ENCODE measurements at places on chromosomes 11 and 22.
A peak's percentile ranks its signal among the peaks of the same experiment; 100 is the strongest.

DNA sequence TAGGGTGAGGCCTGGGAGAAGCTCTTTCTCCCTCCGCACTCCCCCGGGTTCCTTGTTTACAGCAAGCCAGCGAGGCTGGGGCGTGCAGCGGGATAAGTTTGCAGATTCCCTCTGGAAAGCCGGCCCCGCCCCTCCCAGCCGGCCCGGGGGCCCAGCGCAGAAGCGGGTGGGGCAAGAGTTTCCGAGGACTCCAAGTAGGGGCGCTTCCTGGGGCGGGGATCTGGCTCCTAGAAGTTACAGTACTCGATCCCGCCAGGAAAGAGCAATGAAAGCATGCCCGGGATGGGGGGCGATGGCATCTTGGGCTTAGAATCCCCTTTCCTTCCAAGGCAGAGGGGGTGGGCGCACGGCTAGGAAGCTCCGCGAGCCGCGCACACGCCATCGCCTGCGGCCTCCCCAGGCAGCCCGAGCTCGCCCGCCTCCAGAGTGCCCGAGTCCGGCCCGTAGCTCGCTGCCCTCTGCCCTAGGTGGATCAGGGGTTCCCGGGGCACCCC is 385 bp downstream of the TST start:
- peak; percentile 38 for DNase-seq

GRCh38 chr11:124977006-124977405 is 23.0 kb downstream of the CCDC15 start:
- DNase-seq: no peak

DNA sequence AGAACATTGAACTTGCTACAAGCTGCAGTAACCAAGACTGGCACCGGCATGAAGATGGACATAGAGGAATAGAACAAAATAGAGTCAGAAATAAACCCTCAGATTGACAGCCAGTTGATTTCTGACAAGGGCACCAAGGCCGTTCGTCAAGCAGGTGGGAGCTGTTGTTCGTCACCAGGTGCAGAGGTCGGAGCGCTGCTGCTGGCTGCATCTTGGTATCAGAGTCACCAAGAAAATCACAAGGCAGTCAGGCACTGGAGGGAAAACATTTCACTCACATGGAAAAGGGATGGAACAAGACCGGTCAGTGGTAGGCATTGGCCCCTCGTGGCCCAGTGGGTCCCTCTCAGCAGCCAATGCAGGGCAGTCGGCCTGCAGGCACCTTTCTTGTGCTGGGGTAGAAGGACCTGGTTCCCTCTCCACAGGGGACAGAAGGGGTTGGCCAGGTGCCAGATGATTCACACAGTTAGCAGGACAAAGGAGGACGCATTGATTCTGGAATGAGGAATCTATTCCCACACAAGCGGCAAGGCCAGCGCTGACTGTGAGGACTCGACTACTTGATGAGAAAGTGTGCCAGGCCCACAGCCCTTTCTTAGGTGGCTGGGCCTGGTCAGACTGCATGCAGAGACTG is 115.8 kb upstream of the FGF3 start:
- no peak for DNase-seq

DNA sequence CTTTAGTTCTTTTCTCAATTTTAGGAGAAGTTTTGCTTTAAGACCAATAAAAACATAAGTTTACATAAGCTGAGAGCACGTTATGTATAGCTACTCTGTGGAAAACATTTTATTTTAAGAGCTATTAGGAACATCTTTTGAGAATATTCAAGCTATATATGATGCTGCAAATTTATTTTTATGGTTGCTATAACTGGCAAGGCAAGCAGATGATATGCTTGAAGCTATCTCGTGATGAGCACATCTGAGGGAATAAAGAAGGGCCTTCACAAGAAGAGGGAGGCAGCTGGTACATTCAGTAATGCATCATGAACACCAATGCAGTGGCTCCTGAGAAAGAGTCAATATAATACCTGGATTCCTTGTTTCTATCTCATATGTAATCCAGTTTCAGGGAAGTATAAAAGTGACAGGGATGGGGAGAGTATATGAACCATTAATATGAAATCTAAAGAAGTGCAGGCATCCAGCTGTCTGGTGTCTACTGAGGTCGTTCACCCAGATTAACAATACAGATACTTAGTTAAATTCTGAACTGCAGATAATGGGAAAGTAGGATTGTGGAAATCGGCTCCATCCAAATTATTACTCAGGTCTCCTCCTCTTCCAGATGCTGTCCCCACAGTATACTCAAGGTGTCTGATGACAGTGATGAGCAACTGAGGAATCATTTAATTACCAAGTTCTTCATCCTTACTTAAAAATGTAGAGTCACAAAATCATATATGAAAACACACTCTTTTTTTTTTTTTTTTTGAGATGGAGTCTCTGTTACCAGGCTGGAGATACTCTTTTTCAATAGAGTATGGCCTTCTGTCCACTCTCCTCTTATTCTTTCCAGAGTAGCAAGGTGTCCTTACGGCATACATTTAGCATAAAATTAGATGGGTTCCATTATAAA is 100.4 kb upstream of the SERPIND1 start:
- DNase-seq: no peak

DNA sequence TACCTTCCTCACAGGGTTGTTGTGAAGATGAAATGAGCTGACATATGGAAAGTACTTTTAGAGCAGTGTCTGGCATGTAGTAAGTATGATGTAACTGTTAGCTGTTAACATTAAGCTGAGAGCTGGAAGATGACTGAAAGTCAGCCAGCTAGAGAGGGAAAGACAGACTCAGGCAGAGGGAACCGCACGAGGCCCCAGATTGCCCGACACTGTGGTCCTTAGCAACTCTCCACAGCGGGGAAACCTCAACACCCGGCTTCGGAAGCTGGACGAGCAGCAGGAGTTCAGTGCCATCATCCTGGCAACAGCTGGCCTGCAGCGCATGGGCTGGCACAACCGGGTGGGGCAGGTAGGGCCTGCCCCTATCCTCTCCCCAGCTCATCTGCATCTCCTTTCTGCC is 6.5 kb downstream of the HMBS start:
- DNase-seq: peak; percentile 67

GRCh38 chr22:21020802-21021429 is 6.0 kb downstream of the P2RX6 start:
- DNase-seq: no peak

GRCh38 chr11:70423523-70424505 is 25.5 kb downstream of the CTTN start:
- peak; percentile 88 for DNase-seq

DNA sequence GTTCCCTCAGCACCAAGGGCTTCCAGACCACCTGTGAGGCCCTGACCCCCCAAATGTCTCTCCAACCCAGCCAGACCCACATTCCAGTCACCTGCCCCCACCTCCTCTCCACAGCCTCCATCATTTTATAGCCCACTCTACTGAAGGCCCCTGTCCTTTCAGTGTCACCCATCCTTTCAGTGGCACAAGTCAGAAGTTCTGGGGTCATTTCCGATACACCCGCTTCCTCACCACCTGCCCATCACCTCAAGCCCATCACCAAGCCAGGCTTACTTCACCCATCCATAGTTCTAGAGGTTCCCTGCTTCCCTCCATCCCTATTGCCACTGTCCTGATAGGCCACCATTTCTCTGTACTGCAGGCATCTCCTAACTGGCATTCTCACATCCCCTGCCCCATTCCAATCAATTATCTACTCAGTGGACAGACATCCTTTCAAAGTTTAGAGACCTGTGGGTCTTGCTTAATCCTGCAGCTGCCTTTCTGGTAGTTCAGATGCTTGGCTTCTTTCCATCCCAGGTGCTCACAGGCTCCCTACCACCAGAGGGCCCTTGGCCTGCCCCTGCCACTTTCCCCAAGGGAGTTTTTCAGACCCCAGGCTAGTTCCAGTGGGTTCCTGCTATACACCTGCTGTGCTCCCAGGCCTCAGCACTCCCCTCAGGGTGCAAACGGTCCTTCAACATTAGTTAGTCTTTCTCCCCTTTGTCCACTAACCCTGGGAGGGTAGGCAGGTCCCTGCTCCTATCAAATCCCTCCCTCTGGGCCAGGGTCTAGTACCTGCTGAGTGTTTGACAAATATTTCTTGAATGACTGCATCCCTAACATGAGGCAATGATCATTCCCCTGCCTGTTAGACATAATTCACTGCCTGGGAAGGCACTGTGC is 7.6 kb downstream of the KCNQ1OT1 start:
- DNase-seq: no peak

- no peak for DNase-seq
Observed at GRCh38 chr22:44261861-44262595, 50.7 kb downstream of the SHISAL1 start.

All from foreskin fibroblast (primary cell).